ENCODE measurements at places on chromosomes 11 and 22.
A peak's percentile ranks its signal among the peaks of the same experiment; 100 is the strongest.

GRCh38 chr22:20430720-20431510 lies 6.7 kb downstream of the SCARF2 start:
- no peak for DNase-seq

DNA sequence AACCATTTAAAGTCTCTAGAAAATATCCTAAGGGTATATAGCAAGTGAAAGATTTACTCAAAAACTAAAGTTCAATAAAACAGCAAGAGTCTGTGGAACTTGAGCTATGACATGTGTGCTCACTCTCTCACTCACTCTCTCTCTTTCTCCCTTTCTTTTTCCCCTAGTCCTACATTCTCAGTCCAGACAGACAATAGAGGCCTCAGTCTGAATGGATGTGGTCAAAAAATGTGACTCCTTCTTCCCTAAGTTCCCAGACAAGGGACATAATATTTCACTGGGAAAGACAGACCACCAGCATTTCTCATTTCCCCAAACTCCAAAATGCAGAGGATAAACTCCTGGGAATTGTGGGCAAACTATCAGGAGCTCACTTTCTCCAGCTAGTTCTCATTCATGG lies 17.6 kb upstream of the APLNR start:
- DNase-seq, result no peak

GRCh38 chr11:34915136-34916014 lies 804 bp downstream of the APIP start:
- no peak for DNase-seq

GRCh38 chr22:41766476-41766875 lies 34.0 kb upstream of the CCDC134 start:
- DNase-seq, result no peak

DNA sequence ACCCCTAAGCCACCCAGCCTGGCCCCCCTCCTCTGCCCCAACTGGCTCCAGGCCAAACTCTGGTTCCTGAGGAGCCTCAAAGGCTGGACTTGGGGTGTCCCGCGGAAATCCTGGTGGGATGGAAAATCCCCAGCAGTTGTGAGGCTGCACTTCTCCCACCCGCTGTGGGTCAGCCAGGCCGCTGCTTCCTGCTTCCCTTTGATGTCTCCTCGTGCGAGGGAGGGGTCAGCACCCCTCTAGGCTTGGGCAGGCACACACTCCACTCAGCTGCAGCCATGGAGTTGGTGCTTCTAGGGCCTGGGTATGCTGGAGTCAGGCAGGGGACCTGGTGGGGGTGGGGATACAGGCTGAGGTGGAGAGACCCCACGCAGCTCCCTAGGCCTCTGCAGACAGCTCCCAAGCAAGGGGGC lies 12.0 kb downstream of the KCNQ1OT1 start:
- DNase-seq, result no peak

DNA sequence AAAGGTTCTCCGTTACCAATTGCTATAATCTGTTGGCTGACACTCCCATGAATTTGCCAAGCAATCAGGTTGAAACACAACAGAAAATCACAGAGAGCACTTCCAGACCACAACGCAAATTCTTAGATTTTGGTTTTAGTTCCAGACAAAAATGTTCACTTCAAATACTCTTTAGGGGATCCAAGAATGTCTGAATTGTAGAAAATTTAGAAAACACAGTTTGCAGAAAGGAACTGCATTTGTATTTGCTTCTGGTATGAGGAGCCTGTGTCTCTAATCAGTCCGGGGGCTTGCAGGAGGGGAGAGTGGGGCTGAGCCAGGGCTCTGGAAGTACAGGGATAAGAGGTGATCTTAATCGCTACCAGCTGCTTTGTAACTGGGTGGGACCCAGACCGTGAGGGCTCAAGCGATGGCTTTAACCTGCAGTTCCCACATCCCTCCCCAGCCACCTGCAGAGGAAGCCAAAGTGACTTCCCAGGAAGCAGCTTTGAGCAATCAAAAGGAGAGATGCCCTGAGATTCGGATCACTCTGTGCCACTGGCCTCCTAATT lies 18.7 kb downstream of the SCUBE2 start:
- no peak for DNase-seq

DNA sequence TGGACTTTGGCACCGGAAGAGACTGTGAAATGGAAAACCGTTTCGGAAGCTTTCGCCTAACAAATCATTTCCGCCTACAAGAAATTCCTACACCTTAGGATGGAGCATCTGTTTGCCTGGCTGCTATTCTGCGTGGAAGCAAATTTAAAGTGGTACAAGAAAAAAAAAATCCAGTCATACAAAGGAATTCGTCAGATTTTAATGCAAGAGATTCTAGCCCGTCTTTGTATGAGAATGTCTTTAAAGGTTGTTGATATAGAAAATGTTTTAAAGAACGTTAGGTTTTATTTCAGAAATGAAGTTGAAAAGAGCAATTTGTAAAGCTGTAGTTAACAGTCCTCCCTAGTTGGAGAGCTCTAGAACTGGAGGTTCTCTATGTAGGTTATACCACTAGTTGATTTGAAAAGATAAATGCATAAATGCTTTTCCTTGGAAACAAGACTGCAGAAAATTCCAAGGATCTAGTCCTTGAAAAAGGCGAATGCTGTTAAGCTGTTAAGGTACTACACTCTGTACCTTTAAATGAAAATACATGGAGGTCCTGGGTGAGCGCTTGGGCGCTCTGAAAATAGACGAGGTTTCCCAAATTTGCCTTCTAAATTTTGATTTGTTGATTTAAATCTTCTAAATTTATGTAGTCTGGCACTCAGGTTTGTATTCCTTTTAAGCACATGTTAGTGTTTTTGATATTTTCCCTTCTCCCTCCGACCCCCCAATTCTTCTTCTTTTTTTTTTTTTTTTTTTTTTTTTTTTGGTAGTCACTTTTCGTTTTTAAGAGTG lies 2.4 kb downstream of the NCR3LG1 start:
- DNase-seq, result no peak

GRCh38 chr11:69400771-69401590 lies 80.5 kb upstream of the LINC01488 start:
- DNase-seq, result no peak

- DNase-seq, result no peak
Measured at GRCh38 chr11:47992959-47993820, 12.8 kb downstream of the PTPRJ start.

DNA sequence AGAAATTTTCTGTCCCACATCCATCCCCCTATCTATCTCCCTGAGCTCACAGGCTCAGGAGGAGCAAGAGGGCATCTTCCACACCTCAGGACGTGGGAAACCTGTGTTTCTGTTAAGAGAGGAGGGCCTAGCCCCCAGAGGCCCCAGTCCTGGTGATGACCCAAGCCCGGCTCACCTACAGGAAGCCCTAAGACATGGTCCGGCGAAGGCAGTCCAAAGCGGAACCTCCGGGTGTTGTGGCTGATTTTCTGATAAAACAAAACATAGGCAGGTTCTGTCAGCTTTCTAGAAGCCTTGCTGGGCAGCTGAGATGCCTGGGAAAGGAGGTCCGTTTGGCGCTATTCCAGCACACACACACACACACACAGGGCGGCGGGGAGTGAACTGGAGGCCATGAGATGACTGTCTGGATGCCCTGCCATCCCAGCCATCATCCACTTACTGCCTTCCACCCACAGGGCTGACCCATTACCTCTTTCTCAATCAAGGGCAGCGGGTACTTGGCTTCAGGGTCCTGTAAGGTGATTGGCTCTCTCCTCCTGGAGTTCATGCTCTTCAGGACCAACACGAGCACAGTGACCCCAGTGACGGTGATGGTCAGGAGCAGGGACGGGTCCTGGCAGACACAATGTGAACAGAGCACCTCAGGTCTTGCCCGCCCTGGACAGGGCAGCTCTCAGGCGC lies 882 bp downstream of the CYB5R2 start:
- no peak for DNase-seq

GRCh38 chr22:26079009-26079408 lies 90.3 kb upstream of the SEZ6L start:
- DNase-seq, result no peak

DNA sequence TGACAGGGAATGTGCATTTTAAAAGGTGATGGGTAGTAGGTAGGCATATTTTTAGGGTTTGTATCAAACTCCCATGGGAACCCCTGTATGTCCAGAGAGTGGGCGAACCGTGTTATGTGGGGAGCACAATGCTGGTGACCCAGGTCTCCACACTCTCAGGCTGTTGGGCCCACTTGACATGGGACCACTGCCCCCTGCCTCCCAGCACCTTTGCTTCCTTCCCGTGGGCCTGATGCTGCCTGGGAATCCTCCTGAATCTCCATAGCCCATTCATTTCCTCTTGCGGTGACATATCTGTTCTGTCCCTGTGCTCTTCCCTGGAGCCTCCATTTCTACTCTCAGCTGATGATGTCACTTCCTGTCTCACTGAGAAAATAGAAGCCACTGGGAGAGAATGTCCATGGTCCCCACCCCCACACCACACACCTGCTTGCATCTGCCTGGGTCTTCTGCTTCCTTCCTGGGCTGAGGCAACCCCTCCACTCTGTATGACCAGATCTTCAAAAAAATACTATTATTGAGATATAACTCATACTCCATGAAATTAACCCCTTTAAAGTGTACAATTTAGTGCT lies 55.8 kb upstream of the THY1 start:
- DNase-seq, result no peak

GRCh38 chr22:42928969-42929837 lies 72.1 kb upstream of the ARFGAP3 start:
- no peak for DNase-seq

DNA sequence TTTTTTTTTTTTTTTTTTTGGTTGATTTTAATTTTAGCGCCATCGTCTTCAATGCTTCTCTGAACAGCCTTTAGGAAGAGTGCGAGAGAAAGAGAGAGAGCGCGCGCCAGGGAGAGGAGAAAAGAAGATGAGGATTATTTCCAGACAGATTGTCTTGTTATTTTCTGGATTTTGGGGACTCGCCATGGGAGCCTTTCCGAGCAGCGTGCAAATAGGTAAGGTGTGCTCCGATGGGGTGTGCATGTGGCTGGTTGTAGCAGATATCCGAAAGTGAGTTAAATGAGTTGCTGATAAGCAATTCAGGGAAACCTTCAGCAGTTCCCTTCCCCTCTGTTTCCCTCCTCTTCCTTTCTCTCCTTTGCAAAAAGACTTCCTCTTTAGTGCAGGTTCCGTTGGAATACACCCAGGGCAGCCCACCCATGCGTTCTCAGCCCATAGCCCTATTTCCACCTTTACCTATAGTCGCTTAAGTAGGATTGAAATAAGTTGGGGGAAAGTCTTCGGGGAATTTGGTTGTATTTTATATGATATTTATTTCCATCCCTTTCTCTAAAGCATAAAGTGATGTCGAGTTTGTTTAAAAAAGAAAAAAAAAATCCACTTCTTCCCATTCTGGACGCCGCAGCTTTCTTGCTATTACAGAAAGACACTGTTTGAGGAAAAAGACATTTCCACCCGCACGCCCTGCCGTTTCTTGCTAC lies 1.1 kb downstream of the GRIA4 start:
- DNase-seq, result no peak

DNA sequence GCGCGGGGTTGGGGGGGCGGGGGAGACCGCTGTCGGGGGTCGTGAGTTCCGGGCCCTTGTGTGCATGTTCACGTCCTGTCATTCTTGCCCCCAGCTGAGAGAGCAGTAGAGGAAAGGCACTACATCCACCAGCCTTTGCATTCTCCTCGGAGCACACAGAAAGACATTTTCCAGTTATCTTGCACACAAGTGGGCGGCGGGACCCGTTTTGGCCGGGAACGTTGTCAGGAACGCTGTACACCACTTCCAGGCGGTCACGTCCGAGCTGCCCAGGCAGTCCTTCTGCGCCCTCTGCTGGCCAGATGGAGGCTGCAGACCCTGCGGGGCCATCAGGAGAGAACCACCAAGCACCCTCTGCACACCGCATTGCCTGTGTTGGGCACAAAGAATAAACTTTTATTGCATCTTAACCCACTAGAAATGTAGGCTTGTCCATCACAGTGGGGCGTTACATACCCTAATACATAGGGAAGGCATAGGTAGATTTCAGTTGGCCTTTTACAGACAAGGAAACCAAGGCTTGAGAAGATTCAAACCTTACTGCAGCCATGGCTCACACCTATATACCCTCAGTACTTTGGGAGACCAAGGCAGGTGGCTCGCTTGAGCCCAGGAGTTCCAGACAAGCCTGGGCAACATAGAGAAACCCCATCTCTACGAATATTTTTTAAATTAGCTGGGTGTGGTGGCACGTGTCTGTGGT lies 2.8 kb upstream of the CDKN1C start:
- DNase-seq, result peak; percentile 77

- DNase-seq, result no peak
Measured at GRCh38 chr11:67657300-67657699, 6.8 kb upstream of the ACY3 start.

- DNase-seq, result no peak
Measured at GRCh38 chr11:18791969-18792628, 501 bp upstream of the PTPN5 start.

- no peak for DNase-seq
Measured at GRCh38 chr11:96028746-96029145, 104.8 kb upstream of the MTMR2 start.

GRCh38 chr11:64771861-64772260 lies 6.5 kb downstream of the SF1 start:
- no peak for DNase-seq

- DNase-seq, result no peak
Measured at GRCh38 chr11:15930442-15931025, 425.8 kb downstream of the SOX6 start.

GRCh38 chr11:30284836-30285235 lies 38.1 kb upstream of the ARL14EP start:
- DNase-seq, result no peak

DNA sequence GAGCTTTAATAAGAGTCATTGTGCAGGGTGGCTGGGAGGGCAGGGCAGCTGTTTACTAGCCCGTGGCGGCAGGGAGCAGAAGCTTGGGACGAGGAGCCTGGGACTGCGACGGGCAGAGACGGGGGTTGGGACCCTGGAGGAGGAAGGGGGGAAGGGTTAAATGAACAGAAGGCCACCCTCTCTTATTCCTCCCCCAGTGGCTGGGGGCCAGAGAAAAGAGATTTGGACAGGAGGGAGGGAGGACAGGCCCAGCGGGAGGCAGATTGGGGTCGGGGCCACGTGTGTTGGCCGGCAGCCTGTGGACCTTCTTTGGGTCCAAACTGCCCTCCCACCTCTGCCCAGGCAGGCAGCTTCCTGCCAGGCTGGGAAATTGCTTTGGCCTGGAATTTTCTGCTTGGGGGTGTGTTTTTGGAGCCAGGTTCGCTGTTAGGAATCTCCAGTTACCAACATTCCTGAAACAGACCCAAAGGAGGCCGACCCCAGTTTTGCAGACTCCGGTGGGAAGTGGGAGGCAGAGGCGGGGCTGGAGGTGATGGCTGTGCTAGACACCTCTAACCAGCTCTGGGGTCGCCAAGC lies 50.2 kb downstream of the APOL3 start:
- no peak for DNase-seq

GRCh38 chr11:125376117-125376516 lies 119.9 kb downstream of the FEZ1 start:
- DNase-seq, result no peak

Measured in hypothalamus (tissue), 51 donors.